Activated gamma-delta T cell treated with anti-CD3 and anti-CD28 coated beads, Interleukin-2, amount 50 U/mL, for 16 hours (primary cell): ENCODE measurements at places on chromosomes 6 and 20.

GRCh38 chr6:7543789-7544424, 2.4 kb downstream of the DSP start:
- DNase-seq, result no peak

DNA sequence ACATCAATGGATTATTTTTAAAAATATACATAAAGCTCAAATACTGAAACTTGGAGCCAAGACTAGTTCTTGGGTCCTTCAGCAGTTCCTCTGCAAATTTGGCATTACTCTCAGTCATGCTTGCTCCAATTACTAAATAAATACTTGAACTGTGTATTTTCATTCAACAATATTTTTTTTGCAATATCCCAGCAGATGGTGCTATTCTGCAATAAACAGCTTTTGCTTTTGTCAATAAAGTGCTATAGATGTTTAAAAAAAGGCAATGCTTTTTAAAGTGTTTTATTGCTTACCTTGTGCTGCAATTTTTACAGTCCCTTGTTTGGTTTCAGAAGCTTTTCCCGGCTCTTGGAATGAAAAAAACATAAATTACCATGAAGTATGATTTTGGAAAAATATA, 243.4 kb downstream of the TRDN start:
- DNase-seq, result no peak

GRCh38 chr6:151205721-151206600, 33.8 kb upstream of the AKAP12 start:
- DNase-seq, result no peak

- DNase-seq, result no peak
Measured at GRCh38 chr20:38728911-38729642, 4.8 kb downstream of the SLC32A1 start.

DNA sequence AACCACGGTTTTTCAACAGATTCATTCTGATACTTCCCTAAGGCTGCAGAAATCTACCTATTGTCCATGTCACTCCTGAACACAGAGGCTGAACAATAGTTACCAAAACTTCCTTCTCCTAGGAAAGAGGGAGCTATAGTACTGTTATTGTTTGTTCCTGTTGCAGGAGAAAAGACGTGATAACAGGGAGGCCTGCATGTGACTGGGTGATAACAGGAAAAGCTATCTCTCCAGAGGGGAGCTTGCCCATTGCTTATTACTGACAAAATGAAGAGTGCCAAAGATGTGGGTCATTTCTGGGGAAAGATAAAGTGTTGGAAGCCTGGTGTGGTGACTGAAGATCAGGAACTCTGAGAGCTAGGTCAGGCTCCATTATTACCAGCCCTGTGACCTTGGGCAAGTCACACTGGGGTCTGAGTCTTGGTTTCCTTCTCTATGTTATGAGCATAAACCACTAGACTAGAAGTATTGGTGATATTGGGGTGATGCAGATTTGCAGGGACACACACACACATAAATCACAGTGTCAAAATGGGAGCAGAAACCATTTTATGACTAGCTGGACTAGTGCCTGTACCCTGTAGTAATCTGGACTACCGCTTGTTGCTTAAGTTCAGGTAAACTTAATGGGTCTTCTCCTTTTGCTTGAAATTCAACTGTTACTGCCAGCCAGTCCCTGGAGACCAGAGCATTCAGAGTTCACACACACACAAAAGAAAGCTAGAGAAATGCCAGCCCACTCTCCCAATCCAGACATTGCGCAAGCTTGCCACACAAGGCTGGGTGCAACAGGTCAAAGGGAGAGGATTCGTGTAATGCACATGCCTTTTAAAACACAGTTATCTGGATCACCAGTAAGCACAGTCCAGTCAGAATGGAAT, 136.0 kb upstream of the CNR1 start:
- DNase-seq, result no peak

- no peak for DNase-seq
Measured at GRCh38 chr20:10679269-10679668, 5.5 kb upstream of the JAG1 start.

- no peak for DNase-seq
Measured at GRCh38 chr6:34213772-34214171, 22.9 kb upstream of the HMGA1 start.

GRCh38 chr6:11684901-11685480, 93.6 kb downstream of the ADTRP start:
- DNase-seq, result no peak

GRCh38 chr6:126531286-126531685, 191.4 kb downstream of the CENPW start:
- no peak for DNase-seq

DNA sequence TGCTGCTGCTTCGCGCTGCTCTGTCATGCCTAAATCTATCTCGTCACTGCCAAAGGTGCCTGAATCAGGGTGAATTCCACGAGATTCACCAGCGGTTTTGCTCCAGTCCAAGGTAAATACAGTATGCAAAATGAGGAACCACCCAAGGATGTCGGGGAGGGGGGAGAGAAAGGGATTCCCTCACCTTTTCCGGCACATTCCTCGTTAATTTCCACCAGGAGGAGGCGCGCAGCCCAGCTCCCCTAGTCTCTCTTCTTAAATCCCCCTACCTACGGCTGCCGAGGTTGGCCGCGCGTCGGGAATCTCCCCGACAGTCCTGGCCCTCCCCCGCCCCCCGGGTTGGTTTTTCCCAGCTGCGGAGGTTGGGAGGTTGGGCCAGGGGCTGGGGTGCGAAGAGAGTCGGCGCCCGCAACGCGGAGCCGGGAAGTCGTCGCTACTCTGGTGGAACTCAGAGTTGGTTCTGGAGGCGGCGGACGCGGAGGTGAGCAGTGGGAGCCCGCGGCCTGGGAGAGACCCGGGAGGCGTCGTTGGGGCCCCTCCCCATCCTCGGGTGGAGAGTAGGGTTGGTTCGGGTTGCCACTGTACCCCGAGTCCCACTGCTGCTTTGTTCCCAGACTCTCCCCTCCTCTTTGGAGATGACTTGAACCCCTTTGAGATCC, at the start of gene TPBG:
TSS of gene TPBG (plus strand) at position 390 of the 659 bp plus-strand sequence. CDS start 1,145 bp downstream, outside the sequence.
- DNase-seq, result no peak

- no peak for DNase-seq
Measured at GRCh38 chr20:16476032-16476431, 97.2 kb downstream of the KIF16B start.

DNA sequence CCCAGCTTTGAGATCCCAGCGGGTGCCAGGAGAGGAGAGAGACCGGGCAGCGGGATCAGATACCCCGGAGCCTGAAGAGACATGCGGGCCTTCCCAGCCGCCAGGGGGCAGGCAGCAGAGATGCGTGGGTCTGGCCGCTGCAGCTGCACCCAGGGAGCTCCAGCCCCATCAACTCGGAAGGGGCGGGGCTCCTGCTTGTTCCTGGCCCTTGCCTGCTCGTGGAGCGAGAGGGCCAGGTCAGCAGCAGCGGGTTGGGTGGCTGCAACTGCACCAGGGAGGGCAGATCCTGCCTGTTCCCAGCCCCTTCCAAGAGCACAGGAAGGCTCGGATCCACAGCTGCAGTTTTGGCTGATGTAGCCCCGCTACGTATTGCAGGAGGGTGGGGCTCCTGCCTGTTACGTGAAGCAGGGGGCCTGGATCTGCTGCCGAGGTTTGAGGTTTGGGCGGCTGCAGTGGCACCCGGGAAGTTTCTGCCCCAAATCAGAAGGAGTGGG, 532.8 kb downstream of the RFPL4B start:
- DNase-seq, result no peak

GRCh38 chr6:166997768-166998255, 1.4 kb upstream of the CEP43 start:
- no peak for DNase-seq

- DNase-seq, result no peak
Measured at GRCh38 chr6:40042232-40042631, 108.0 kb upstream of the MOCS1 start.

DNA sequence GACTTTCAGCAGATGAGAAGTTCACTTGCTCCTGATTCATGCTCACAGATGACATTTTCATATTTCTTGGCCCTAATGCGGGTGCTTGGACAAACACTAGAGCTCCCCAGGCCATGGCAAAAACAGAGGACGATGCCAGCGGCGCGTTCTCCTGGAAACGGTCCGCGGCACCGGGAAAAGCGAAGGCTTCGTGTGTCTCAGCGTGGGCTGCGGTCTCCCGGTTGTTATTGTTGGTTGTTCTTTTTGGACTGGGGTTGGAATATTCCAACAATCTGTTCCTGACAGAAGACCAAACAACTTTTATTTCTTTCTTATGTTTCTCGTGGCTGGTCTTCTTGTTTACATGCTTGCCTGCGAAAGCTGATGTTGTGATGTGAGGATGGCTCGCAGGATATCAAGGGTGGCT, 46.8 kb upstream of the NEDD9 start:
- DNase-seq, result no peak

DNA sequence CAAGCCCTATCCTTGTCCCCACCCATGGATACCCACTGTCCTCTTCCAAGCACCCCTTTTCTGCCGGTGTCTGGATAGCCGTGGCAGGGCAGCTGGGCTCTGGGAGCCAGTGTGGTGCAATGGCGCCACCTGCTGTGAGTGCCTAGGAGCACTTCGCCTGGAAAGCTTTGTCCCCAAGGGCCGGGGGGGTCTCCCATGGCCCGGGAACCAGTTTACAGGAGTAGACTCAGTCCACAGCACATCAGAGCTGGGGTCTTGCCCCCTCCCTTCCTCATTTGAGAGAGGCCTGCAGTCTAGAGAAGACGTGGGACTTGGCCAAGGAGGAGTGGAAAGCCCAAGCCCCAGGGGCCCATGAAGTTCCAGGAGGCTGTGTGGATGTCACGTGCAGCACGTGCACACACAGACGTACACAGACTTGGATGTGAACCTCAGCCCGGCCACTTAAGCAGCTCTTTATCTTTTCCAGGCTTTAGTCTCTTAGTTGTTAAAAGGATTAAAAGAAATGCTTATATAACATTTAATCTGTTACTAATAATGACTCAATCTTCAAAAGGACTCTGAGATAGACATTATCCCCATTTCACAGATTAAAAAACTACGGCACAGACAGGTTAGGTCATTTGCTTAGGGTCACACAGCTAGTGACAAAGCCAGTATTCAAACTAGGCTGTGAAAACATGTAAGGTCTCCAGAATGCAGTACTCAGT, 40.9 kb upstream of the CDH22 start:
- peak; percentile 17 for DNase-seq

DNA sequence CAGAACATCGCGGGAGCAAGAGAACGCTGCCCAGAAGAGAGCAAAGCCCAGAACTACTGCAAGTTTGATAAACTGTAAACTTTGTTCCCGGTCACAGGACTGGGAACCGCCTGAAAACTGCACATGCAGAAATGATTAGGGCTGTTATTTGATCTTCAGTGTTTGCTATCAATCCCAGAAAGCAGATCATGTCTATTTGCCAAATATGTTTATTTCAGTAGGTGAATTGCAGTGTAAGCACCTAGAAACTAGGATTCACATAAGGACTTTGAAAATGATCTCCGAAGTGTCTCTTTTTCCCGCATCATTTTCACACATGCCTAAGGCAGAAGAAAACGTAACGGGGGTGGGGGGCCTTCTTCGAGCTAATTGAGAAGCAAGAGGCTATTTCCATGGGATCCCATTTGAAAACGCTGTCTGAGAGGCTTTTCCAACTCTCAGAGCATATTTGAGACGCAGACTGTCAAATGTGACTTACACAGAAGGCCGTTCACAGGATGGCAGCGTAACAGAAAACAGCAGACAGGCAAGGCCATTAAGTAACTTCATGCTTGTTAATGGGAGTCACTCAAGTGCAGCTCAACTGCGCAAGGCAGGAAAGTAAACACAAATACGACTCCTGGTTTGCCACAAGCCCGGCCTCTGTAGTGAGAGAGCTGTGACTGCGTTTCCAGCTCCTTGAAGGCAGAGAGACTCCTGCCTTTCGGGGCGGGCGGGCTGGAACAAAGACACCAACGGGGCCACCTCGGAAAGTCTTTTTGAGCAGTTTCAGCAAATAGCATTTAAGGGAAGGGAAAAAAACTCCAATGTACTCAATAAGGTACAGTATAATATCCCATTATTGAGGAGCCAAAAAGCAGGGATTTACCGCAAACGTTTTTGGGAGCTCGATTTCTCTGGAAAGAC, 144.7 kb upstream of the ZNF217 start:
- no peak for DNase-seq

- no peak for DNase-seq
Measured at GRCh38 chr6:97029552-97029951, 105.0 kb downstream of the KLHL32 start.

DNA sequence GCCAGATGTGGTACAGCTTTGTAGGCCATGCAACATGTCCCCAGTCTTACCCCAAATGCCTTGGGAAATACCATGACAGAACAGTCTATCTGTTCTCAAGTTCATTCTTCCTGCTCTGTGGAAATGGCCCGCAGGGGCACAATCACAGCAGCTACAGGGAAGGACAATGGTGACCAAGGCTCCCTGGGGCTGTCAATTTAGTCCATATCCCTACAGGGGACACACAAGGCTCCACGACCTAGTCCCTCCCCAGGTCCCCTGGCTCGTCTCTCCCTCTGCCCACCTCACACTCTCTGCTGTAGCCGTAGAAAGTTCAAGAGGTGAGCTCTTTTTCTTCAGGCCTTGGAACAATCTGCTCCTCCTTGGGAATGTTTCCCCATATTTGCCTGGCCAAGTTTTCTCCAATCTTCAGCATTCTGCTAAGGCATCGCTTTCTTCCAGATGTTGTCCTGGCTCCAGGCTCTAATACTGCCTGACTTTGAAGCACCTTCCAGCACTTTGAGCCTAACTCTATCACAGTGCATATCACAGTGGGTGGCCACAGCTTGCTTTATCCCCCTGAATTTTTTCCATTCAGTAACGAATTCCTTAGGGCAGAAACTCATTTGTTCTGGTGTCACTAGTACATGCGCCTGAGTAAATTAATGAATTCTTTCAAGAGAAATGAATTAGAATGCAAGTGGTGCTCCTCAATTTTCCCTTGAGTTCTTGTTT, 92.6 kb downstream of the MAP3K7 start:
- DNase-seq, result no peak

DNA sequence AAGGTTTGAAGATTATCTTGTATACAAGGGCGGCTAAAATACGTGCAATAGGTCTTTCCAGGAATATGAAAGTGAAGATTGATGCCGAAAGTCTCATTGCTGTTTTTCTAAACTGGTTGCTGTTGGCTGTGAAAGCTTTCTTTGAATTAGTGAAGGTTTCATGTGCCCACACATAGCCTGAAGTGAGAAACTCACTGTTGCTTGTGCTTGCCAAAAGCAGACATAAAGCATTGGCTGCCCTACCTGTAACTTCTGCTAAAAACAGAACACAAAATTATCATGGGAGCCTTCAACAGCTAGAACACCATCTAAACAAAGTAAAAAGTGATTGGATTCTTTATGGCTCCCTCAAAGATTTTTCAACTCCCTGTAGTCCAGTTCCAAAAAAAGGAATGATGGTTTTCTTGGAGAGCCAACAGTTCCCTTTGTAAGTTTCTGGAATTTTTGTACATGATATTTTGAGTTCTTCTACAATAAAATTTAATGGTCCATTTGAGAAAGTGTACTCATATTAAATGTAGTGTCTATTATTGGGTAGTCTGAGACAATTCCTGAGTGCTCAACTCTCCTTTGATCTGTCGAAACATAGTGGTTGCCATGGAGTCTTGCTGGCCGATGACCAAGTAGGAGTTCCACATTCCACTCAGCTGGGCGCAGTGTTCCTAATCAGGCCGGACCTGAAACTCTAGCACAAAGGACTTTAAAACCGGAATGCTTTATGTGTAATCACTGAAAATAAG, 68.5 kb downstream of the PLEKHG1 start:
- no peak for DNase-seq
